Spleen (tissue), 13 donors: ENCODE measurements at places on chromosomes 5 and 9. TPM values are rescaled to one million over a fixed set of nuclear protein-coding genes. Genes with fewer than 3 reads are reported as not detected.

DNA sequence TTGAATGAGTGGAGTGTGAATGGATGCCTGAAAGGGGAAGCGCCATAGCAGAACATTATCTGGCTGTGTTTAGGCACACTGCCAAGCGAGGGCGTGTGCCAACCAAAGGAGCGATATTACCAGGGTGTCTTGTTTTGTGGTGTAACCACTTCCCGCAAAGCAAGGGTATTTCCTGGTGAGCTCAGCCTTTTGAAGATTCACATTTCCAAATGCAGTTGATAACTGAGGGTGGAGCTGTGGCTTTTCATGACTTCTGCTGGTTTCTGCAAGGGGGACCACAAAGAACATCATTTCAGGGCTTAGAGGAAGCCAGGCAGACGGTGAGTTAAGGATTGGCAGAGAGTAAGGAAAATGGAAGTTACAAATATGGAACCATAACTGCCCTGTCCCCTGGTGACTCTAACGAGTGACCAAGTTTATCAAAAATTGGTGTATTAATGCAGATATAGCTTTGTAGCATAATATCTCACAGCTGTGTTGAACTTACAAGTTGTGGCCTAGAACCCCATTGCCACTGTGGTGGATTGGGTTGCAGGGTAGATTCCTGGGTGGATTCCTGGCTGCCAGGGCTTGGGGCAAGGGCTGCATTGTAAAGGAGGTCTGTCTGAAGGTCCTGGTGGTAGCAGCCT, 71.4 kb downstream of the RALGPS1 start:
- DNase-seq: peak; percentile 90

GRCh38 chr5:74516211-74516636, 124.3 kb downstream of the ENC1 start:
- no peak for DNase-seq

DNA sequence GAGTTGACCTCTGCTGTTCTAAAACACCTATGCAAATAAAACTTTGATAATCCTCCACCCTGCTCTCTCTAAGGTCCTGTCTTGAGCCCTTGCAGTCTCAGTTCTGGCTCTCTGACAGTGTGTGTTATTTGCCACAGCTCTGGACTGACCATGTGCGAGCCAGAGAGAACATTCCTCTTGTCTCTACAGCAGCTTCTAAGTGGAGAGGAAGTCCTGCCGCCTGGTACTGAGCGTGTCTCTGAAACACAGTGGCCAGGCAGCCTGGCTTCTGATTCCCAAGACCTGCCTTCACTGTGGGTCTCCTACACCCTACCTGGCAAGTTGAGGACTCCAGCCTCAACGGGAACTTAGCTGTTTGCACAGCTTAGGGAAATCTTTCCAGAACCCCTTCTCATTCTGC, 61.6 kb downstream of the ENTREP1 start:
- no peak for DNase-seq

- DNase-seq: no peak
Measured at GRCh38 chr5:145979270-145980223, 43.2 kb downstream of the SH3RF2 start.

DNA sequence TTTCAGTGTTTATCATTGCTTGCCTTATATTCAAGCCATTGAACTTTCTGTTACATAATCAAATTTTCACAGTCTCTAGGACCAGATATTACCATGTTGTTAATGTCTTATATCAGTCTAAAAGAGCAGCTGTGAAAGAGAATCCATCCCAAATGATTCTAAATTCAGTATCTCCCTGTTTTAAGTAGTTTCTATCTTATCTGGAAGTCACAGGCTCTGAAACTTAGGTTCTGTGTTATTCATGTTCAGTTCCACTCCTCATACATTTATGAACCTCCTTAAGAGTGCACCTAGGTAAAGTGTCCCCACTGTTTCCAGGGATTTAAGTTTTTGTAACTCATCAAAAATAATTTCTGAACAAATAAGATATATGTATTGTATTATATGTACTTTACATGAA, 9.7 kb downstream of the LYRM7 start:
- no peak for DNase-seq

- no peak for DNase-seq
Measured at GRCh38 chr5:153537207-153537606, 46.7 kb downstream of the GRIA1 start.

DNA sequence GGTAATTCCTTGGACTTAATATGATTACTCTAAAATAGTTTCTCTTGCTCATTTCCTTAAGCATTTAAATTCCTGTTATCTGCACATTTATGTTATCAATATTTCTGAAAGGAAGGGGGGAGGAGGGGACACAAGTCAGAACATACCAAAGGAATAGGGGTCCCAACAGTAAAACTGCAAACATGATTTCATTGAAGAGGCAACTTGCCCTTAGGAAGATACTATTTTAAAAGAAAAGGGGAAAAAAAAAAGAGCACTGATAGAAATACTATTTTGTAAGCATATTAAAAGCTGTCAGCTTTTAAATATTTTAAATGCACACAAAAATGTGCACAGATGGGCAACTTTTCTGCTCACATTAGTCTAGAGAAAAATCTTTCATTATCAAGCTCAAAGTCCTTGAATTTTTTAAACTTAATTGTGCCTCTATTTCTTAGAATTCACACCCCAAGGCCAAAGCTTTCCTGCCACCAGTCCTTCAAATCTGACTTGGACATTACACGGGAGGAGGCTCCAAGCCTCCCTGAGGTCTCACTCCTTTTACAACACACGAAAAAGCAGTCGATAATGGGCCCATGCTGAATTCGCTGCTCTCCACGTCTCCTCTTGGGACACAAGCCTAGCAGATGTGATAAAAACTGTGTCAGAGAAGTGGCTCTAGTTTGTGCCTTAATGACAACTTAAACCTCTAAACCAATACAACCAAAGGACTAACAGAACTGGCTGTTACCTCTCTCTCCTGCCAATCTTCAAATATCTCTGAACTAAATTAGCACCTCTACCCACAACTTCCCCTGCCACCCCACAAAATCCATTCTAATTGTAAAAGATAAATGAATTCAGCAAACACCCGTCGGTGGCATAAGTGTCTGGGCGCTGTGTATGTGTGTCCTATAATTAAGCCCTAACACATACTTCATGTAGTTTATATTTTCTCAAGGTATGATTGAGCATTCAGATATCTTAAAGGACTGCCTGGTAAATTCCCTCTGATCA, 154.3 kb downstream of the DENND1A start:
- DNase-seq: no peak

DNA sequence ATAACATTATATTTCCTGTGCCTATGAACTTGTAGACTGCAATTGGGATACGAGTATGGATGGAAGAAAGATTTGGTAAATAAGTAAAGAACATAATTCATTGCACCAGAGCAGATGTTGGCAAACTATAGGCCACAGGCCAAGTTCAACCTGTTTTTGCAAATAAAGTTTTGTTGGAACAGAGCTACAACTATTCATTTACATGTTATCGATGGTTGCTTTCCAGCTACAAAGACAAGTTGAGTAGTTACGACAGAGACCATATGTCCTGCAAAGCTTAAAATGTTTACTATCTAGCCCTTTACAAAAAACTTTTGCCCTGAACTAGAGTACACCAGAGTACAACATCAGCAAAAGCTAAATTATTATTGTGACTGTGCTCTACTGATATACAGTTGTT, 169.1 kb upstream of the DMAC1 start:
- DNase-seq: no peak

DNA sequence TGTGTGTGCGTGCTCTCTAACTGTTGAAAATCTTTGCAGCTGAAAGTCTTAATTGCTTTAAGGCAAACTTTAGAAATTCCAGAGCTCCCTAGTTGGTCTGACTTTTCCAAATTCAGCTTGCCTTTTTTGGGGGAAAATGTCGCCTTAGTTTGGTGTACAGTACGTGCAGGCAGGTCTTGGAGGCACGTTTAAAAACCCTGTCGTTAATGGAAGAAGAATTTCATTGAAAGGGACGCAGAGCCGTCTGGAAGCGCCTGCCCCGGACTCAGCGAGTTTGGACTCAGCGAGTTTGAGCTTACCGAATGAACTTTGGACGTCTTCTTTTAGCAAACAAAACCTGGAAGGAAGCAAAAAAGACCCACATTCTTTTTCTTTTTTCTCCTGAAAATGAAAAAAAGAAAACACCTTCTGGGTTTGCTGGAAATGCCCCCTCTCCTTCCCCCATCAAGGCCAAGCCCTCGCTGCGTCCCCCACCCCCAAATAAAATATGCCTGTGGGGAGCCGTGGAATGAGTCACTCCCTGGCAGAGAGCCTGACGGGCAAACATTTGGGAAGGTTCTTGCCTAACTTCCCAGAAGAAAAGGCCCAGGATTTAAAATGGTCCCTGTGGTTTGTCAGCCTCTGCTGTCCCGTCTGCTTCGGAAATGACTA, 1.5 kb downstream of the NEK6 start:
- DNase-seq: peak; percentile 74

GRCh38 chr5:6510132-6510531, 61.5 kb downstream of the UBE2QL1 start:
- DNase-seq: no peak

GDA gene
- not detected for total RNA-seq

PTAR1 gene
- 66.7 TPM for total RNA-seq

ANKRD34B gene
- total RNA-seq: 0.74 TPM

PCDHB3 gene
- 2.2 TPM for total RNA-seq

TPPP gene
- 7.0 TPM for total RNA-seq

MCIDAS gene
- total RNA-seq: not detected
